ENCODE measurements at places on chromosomes 2 and 18.
A peak's percentile ranks its signal among the peaks of the same experiment; 100 is the strongest.

DNA sequence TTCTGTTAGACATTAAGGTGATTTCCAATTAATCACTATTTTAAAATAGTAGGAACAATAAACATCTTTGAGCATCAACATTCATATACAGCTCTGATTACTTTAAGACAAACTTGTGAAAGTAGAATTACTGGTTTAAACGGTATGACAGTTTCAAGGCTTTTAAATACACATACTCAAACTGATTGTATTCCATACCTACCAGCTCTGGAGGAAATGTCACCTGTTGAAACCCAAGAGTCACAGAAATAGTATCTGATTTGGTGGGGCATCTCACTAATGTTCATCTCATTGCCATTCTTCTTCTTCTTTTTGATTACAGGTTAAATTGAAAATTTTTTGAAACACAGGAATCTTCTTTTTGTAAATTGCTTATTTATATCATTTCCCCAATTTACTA is 36.2 kb downstream of the USP40 start:
- no peak for DNase-seq

DNA sequence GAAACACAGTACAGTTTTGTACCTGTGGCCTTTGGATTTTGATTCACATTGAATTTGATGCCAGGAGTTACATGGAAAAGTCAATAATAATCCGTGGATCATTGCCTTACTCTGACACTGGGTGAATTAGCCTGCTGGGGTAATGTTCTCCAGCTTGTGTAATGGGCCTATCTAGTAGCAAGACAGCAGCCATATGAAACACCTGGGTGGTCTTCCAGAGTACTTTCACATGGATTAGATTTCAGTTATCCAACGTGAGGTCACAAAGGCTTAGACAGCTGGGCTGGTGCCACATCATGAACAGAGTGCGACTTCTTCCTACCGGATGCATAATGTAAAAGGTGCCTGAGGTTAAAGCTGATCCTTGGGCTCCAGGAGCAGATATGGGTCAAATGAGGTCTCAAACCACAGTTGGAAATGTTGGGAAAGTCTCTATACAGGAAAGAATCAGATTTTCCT is 486.8 kb downstream of the PARD3B start:
- DNase-seq = no peak

DNA sequence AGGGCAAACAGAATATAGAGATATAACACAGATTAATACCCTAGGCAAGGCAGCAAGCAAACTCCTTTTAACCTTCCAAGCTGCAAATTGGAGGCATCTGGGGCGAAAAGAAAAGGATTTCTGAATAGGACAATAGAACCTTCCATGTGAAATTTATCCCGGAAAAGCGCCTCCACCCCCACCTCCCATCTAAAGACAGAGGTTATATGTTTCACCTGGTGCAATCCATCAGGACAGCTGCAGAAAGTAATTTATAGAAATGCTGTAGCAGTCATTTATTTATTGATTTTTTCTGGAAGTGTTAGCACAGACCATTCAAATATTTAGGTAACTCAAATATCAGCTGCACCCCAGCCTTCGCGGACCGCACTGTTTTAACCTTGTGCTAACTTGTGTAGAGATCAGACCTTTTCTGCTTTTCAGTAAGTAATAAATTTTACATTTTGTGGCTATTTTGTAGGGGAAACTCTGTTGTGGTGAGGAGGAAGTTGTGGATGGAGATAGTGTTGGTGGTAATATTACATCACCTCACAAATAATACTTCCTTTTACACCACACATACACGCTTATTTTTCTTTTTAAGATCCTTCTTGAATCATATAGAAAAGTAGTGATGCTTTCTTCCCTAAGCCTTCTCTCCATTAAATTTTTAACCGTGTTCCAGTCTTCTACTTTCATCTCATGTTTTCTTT is 919.3 kb upstream of the CDH2 start:
- DNase-seq = no peak

DNA sequence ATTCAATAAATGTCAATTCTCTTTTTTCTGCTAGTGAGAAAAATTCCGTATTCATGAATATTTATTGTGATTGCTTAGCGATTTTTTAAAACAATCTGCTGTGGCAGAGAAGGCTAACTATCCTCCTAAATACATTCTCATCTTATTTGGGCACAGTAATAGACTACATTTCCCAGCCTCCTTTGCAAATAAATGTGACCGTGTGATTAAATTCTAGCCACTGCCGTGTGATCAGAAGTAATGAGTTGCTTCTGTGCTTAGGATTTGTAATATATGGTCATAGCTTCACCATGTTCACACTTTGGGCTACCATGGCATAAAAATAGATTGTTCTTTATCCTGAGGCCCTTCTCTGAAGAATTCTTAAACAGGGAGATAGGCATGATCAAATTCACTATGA is 179.6 kb downstream of the FAM124B start:
- no peak for DNase-seq

GRCh38 chr2:181036445-181036844 is 56.0 kb downstream of the UBE2E3 start:
- no peak for DNase-seq

- DNase-seq = no peak
Observed at GRCh38 chr2:190355968-190356644, 12.7 kb downstream of the INPP1 start.

DNA sequence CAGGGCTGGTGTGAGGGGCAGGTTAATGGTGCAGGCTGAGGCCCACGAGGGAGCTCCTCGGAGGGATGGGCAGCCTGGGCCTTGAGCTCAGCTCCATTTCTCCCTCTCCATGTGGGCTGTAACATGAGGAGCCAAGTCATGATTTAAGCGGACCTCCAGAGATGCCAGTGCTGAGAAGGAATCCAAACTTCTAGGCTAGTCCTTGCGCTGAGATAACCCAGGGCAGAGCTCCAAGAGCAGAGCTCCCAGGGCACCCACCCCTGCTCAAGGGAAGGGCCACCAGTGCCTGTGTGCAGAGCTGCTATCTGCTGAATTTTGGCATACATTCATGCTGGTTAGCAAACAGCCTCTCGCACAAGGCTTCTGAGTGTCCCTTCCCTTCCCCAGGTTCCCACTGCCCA is 95.1 kb downstream of the MRO start:
- DNase-seq = no peak

DNA sequence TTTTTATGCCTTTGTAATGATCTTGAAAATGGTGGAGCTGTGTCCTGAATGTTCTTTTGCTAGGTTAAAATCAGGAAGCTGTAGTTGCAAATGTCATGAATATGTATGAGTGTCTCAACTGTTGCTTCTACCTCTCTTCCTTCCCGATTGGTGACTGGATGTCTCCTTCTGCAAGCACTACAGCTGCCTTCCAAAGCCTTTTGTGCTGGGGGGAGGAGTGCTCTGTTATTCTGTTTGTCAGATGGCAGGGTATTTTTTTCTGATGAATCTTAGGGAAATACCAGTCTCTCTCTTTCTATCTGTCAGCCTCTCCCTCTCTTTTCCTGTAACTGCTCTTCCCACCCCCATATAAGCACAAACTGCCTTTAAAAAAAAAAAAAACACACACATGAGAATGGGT is 1396.3 kb upstream of the CELF4 start:
- DNase-seq = no peak

GRCh38 chr2:47771211-47771610 is 11.7 kb upstream of the MSH6 start:
- DNase-seq = no peak

- DNase-seq = no peak
Observed at GRCh38 chr2:67448648-67449047, 51.5 kb downstream of the ETAA1 start.

- DNase-seq = no peak
Observed at GRCh38 chr2:45131587-45131986, 122.3 kb upstream of the SIX2 start.

DNA sequence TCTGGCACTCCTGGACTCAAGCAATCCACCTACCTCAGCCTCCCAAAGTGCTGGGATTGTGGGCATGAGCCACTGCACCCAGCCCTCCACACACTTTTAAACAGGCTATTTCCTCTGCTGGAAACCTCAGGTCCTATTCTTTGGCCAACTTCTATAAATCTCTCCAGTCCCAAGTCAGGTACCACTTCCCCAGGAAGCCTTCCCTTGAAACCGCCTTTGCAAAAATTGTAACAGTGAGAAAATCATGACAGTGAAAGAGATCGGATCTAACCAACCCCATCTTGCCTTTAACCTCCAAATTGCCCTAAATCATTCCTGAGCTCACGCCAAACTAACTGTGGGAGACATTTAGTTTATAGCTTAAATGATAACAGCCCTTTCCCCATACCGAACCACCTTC is 67.3 kb upstream of the CABLES1 start:
- DNase-seq = no peak

GRCh38 chr2:45390861-45391260 is 220.2 kb downstream of the SRBD1 start:
- DNase-seq = no peak

DNA sequence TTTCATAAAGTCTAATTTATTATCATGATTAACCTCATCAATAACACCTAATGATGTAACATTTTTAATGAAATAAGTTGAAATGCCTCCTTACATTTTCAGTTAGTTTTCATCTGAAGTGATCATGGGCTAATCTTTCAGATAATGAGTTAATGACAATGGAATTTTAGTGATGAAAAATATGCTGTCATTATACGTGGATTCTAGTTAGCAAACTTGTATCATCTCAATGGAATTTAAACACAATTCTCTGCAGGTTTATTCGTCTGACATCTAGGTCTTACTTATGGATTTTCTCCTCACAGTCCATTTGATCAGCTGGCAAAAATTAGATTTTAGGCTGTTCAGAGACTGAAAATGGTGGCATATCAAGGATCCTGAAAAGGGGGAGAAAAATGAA is 885.0 kb downstream of the SLC4A3 start:
- no peak for DNase-seq

DNA sequence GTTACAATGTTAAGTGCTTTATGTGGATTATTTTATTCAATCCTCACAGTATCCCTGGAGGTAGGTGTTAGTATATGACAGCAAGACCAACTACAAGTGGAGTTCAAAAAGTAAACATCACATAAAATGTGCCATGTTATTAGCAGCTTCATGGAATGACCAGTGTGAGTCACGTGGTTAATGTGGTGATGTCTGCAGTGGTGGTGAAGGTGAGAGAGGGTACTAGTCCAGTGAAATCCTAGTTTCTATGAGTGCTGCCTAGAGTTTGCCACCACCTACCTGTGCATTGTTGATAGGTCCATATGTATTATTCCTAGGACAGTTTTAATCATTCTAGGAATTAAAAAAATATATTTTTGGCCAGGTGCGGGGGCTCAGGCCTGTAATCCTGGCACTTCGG is 865.2 kb upstream of the DDX18 start:
- no peak for DNase-seq

DNA sequence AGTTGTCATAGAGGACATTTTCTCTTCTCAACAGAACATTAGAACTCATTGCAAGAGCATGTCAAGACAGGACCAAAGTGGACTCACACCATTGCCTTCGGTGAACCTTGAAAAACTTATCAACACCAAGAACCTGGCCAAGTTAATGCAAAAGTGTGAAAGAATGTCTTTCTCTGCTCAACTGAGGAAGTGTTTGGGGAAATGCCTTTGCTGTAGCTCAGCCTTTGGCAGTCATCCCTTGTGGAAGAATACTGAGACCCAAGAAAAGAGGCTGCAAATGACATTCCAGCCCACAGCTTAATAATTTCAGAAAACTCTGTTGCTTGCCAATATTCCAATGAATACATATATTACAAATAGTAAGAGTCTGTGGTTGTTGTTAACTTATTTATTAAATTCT is 728.8 kb upstream of the PIK3C3 start:
- no peak for DNase-seq

DNA sequence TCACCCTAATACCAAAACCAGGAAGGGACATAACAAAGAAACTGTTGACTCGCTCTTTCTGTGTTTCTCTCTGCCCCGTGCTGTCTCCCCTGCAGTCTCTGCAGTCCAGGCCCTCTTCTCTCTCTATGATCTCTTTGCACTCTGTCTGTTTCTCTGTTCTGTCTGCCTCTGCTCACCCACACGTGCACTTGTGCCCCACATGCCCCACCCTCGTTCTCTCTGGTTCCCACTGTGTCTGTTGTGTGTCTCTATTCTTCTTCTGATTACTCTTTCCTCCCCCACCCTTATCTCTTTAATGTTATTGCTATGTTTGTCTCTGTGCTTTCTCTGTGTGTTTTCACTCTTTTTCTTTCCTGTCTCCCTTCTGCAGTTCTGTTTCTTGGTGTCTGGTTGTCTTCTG is 54.0 kb downstream of the NAT8 start:
- DNase-seq = no peak

DNA sequence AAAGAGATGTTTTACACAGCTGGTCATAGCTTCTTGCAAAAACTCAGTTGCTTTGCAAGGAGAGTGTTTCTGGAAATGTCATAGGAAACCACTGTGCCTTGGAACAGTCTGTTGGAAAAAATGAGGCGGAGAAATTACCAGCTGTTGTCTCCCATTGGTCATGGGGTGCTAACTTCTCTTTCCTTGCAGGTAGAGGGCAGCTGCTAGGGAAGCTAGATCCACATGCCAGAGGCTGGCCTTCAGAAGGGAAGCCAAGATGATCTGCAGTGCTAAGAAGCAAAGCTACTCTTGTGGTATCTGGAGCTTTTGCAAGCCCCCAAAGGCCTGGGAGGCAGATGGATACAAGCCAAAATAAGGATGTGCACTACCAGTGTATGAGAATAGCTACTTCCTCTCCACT is 34.8 kb upstream of the LAMA1 start:
- no peak for DNase-seq

DNA sequence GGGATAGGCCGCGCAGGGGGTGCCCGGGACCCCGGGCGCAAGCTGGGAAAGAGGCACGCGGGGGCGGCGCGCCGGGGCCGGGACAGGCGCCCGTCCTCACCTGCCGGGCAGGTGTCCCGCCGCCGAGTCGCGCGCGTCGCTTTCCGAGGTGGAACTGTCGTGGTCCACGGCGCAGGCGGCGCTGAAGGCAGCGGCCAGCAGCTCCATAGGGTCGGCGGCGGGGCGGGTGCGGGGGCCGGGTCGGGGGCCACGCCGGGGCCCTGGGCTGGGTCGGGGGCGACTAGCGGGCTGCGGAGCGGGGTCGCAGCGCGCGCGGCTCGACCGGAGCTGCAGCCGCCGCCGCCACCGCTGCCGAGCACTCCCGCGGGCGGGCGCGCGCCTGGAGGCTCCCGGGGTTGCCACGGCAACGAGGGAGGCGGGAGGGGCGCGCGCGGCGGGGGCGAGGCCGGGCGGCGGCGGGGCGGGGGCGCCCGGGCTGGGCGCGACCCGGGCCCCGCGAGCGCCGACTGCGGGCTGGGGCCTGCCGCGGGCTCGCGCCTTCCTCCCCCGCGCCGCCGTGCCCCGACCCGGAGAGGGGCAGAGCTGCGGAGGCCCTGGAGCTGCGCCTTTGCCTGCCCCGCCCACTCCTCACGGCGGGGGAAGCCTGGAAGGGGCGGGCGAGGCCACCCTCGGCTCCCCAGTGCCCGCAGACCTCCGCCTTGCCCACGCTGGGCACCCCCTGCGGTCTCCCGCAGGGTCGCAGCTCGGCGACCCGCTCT is 57.9 kb downstream of the SNORC start:
- DNase-seq = peak; percentile 30

Data from progenitor cell of endocrine pancreas (in vitro differentiated cells).